Esophagus squamous epithelium (tissue), 5 donors: ENCODE measurements at places on chromosomes 4 and X.

DNA sequence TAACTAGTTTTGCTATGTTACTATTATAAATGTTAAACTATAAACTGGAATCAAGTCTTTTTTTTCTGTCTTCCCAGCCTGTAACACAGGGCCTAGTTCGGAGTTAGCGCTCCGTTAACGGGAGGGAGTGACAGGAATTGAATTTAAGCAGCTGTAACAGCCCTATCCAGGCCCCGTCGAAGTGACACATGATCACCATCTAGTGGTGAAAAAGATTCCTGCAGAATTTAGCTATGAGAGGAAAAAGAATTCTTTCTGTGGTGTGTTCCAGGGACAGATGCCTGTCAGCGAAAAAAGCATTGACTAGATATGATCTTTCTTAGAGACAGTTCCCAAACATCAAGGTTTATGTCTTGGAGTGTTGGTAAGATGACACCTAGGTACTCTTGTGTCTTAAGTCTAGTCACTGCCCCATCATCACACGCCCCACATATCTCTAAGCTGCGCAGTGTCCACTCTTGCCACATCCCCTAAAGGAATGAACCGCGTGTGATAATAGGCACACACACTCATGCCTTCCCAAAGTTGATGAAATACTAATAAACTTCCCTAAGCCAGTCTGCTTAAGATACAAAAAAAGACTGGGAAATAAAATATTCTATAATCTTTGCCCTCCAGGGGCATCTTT lies 2.1 kb downstream of the GAB3 start:
- no peak for DNase-seq

- DNase-seq: no peak
These were observed 45.7 kb downstream of the GPAT3 start for GRCh38 chr4:83581411-83582288.

DNA sequence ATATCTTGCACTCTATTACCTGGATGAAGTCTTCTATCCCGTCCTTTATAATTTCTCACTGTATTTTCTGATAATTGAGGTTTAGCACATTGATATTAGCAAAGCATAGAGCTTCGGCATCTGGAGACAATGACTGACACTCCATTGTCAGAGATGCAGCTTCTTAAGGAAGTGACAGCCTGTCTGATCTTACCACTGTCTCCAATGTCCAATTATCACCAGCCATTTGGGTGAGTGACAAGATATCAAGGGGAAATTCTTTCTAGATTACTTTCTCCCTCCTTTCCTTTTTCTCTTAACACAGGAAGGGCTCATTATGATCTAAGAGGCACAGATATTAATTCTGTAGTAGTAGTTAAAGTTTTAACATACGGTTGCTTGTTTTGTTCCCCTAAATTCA lies 86.4 kb downstream of the LDB2 start:
- DNase-seq: no peak

DNA sequence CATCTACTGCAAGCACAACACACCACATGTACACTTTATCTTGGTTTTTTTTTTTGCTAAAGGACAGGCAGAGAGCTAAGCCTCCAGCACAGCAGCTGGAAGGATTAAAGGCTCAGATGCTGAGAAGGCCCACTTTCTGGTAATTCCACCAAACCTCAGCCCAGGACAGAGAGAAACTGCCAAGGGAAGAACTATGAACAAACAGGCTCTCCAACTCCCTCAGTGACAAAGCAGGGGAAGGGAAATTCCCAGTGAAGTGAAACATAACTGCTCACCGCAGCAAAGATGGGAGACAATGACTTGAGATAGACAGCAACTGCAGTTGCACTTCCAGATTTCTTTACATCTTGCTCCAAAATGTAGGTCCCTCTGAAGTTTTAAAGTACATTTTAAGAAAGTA lies 4.8 kb downstream of the PROM1 start:
- DNase-seq: no peak

DNA sequence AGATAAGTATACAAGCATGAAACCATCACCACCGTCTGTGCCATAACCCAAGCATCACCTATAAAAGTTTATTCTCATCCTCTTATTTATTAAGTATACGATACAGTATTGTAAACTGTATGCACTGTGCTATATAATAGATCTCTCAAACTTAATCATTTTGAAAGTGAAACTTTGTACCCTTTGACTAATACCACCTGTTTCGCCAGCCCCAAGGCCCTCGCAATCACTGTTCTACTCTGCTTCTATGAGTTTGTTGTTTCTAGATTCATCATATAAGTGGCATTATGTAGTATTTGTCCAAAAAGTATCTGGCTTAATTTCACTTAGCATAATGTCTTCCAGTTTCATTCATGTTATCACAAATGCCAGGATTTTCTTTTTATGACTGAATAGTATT lies 72.1 kb upstream of the DOCK11 start:
- DNase-seq: no peak

DNA sequence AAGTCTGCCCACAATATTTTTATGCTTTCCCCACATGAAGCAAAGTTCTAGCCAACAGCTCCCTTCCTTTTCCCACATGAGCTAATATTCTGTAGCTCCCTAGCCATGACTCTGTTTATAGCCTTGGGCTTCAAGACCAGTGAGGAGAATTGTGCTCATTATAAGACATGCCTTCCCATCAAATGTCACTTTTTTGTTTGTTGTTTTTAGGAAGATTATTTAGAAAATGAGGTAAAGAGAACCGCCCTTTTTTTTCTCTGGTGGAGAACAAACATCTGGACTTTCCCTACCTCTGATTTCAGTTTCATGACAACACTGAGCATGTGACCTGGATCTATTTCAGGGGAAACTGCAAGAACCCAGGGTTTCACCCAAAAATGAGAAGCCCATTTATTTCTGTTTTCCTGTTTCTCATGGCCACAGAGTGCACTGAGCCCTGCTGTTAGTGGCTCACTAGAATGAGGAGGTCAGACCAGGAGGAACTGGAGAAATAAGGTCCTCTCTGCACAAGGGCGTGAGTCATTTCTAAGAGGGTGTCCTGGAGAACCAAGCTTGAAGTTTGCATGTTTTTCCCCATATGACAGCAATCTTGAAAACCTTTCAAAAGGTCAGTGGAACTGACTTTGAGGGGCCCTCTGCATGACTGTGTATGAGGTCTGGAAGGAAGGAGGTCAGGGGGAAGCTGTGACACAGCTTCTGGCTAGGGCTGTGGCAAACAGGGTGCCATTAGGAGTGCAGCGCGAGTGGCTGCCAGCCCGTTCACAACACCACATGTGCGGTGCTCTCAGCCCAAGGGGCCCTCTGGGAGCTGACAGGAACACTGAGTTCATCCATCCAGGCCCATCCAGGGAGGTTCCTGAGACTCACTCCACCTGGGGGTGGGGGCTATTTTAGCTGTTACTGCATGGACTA lies 55.2 kb downstream of the CHST7 start:
- no peak for DNase-seq

DNA sequence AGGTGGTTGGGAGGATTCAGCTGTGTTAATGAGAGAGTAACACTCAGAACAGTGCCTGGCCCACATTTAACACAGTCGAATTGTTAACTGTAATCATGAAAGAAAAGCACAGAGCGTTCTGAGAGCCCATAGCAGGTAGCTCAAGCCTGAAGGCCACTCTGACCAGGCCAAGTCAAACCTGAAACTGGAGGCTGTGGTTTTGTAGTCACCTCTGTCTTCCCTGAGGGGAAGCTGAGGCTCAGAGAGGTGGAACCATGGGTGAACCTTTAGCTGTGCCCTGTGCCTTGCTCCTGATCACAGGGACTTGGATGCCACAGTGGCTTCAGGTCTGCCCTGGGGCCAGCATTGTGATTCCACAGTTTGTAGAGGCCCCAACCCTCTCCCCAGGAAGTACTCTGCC lies 16.6 kb upstream of the UBA1 start:
- DNase-seq: no peak

GRCh38 chr4:162912482-162912881 lies 254.2 kb downstream of the NAF1 start:
- DNase-seq: no peak

DNA sequence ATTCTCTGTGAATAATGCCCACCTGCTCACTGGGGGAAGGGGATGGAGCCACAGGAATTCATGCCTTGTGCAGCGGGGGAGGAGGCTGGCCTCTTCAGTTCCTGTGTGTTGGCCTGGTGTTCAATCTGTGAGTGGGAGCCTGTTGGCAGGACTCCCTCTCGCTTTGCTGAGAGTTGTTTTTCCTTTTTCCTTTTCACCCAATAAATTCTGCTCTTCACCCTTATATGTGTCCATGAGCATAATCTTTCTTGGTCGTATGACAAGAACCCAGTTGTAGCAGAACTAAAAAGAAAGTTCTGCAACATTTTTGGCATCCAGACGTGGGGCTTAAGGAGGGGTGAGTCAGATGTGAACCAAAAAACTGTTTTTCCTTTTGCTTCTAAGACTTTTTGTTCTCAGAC lies 235.2 kb upstream of the HDX start:
- DNase-seq: no peak

DNA sequence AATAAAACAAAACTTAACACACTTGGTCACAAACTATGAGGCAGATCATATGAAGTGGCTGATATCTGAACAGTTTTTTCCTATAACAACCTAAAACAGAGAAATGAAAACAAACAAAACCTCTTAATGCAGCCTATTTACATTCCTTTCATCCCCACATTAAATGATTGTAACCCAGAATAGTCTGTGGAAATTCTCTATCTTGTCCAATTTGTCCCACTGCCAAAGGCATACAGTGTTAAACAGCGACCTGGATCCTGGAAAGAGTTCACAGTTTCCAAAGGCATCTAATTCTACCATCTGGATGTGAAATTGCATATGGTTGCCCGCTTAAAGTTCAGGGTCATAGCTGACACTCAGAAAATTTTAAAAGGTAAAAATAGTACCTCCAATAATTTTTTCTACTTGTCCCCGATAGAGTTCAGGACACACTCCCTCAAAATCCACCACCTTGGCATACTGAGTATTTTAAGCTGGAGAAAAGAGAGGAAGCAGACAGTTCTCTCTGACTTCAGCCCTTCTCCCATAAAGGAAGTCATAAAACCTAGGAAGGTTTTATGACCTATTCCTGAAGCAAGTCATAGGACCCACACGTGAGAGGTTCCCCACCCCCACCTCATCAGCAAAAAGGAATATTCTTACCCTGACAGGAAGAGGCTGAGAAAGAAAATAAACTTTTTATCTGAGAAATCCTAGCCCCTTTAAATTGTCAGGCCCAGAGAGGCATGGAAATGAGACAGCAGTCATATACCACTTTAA lies 270.2 kb downstream of the PAPSS1 start:
- DNase-seq: no peak

- DNase-seq: no peak
These were observed 55.1 kb upstream of the PGAM4 start for GRCh38 chrX:78024349-78025059.

- no peak for DNase-seq
These were observed 95.8 kb downstream of the COL25A1 start for GRCh38 chr4:109206620-109207019.
